NCI-H1048 (cell line): ENCODE measurements at places on chromosomes 13 and 19.

DNA sequence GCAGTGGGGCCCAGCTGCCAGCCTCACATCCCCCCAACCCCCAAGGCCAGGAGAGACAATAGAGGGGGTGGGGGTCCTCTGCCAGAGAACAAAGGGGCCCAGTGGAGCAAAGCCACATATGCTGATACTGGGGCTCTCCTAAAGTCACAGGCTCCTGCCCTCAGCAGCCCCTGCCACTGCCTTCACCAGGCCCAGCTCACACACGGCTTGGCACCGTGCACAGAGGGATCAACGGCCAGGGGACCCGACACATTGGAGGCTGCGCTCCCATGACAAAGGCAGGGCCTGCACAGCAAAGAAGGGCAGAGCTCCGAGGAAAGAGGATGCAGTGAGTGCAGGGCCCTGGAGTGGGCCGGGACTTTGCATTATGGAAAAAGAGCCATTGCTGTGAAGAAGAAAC is 146.4 kb downstream of the KDM4B start:
- no peak for DNase-seq

- DNase-seq = no peak
These were observed 137.3 kb upstream of the SERP2 start for GRCh38 chr13:44236370-44236769.

DNA sequence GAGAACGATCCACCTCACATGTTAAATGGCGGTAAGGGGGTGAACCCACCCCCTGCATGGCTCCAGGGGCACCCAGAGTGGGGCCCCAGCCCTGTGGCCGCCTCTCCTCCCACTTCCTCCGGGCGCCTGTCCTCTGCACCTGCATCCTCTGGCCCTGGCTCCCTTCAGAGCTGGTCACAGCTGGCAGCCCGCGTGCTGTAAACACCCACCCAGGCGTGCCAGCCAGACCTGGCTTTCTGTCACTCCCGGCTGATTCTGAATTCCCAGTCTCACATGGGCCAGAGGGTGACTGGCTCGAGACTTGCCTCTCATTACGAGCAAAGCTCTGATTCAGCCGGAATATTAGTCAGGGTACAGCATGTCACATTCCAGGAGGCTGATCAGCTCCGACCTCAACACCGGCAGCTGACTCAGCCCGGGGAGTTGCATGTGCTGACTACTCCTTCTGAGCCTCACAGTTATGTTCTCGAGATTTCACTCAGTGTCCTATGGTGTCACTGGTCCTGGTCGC is 75.1 kb downstream of the GNG7 start:
- DNase-seq = no peak

DNA sequence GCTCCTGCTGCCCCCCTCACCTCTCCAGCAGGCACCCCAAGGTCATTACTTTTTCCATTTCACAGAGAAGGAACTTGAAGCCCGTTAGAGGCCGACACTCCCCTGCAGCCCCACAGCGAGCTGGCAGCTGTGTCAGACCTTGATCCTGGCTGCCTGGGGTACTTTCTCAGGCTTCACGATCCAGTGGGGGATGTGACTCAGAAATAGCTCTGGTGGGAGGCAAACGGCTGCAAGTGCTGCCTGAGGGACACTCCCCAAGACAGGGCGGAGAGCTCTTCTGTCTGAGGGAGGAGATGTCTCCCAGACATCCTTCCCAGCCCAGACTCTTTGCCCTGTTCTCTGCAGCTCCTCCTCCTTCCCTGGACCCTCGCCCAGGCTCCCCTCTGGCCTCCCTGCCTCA is 4.8 kb downstream of the TSKS start:
- DNase-seq = no peak

GRCh38 chr19:1231729-1232637 is 5.8 kb downstream of the CBARP start:
- no peak for DNase-seq
